ENCODE measurements at places on chromosomes 5 and 9.

DNA sequence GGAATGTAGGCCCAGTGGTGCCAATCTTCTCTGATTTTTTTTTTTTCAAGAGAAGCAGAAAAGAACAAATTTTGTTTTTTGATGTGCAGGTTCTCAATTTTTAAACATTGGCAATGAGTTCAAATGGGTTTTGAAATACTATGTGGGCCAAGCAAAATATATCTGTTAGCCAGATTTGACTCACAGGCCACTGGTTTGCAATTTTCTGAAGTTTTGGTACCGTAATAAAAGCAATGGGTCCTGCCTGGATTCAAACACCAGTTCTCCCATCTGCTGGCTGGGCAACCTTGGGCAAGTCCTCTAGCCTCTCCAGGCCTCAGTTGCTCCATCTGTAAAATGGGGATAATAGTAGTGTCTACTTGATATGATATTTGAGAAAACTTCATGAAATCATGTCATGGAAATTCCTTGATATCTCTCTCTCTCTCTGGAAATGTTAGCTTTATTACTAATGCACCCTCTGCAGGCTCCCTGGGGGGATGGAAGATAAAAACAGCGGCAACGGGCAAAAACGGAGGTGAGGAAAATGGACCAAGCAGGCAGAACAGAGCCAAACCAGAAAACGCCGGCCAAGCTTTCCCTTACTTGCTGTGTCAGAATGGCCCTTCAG is 63.4 kb downstream of the SMIM23 start:
- DNase-seq = no peak

GRCh38 chr5:160009591-160009989 is 651 bp downstream of the TTC1 start:
- DNase-seq = no peak

GRCh38 chr9:137311986-137312851 is 10.1 kb upstream of the NRARP start:
- no peak for DNase-seq

DNA sequence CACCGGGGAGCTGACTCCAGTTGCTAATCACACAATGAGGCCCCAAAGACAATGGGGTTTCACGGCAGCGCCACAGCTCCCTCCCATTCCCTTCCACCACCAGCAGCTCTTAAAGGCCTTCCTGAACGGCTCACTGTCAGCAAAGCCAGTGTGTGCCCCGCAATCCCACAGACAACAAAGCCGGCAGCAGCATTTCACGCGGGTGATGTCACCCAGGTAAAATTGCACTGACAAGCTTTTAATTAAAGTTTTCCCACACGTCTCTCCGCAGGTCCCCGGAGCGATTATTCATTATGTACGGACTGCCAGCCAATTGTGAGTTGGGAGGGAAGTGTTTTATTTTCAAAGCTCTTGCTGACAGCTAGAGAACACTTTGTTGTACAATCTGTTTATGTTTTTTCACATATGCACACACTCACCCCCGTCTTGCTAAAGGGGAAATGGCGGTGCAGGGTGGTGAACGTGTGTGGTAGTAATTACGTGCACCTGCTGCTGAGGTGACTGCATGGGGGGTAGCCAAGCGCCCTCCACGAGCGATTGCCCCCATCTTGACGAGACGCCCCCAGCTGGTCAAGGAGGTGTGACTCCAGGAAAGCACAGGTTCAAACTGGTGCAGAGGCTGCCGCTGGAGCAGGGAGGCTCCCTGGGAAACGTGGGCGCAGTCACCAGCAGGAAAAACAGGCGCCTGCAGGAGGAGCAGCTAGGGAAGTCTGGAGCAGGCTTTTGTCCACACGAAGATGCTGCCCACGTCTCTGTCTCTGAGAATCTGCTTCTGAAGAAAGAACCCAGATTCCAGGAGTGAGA is 65.0 kb downstream of the IRX2 start:
- DNase-seq = no peak

GRCh38 chr5:77607324-77607723 is 31.2 kb downstream of the OTP start:
- no peak for DNase-seq
